Activated naive CD8-positive, alpha-beta T cell treated with anti-CD3 and anti-CD28 coated beads for 36 hours (primary cell): ENCODE measurements at places on chromosomes 4 and X. TPM values are rescaled to one million over a fixed set of nuclear protein-coding genes. Genes with fewer than 3 reads are reported as not detected.

SPANXA1 gene
- total RNA-seq = not detected

DNA sequence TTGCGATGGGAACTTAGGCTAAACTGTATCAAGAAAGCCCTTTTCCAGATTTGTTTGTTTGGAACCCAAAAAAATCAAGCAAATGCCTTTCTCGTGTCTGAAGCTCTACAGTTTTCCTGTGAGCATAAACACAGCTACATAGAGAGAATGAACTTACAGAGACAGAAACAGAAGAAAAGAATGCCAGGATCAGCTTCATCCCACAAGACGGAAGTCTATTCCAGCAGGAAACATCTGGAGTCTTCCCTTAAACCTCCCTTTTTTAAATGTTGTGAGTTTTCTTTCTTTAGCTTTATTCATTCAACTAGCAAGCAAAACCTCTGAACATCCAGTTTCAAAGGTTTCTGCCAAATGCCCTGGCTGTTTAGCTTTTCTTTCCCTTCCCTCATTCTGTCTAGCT is 32.6 kb upstream of the ZFP42 start:
- no peaks in the 10 kb centered on the region for H3K36me3 ChIP-seq
- DNase-seq = no peak
- H3K27me3 ChIP-seq = no peaks in the 10 kb centered on the region
- H3K4me3 ChIP-seq = no peak overlapping the region
- no peak overlapping the region for H3K27ac ChIP-seq

GPR78 gene
- total RNA-seq = not detected

NPFFR2 gene
- total RNA-seq = not detected

DNA sequence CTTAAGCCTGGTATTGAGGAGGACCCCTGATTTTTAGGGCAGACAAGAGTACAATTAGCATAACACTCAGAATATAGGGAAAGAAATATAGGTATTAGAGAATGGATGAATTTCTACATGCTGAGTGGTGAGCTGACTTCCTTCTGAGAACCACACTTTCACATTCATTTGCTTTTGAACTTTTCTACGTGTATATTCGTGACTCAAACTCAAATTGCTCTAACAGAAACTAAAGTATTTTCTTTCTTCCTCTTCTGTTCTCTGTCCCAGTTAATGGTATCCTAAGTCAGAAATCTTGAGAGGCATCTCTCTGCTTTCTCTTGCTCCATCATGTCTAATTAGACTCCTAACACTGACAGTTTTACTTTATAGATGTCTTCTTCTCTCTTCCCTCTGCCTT is 103.2 kb upstream of the CITED1 start:
- no peaks in the 10 kb centered on the region for H3K4me1 ChIP-seq
- peaks cover 17% of the 10 kb centered on the region for H3K36me3 ChIP-seq
- no peaks in the 10 kb centered on the region for H3K27me3 ChIP-seq
- H3K4me3 ChIP-seq = no peak overlapping the region
- H3K27ac ChIP-seq = no peak overlapping the region
